Activated CD8-positive, alpha-beta memory T cell treated with anti-CD3 and anti-CD28 coated beads, Interleukin-2, amount 10 ng/mL, durations not matched to agents 7 days and 5 days (primary cell): ENCODE measurements at places on chromosomes 1 and 21. TPM values are rescaled to one million over a fixed set of nuclear protein-coding genes. Genes with fewer than 3 reads are reported as not detected.
A peak's percentile ranks its signal among the peaks of the same experiment; 100 is the strongest.

GRCh38 chr1:15945832-15946448 is 30.0 kb downstream of the ZBTB17 start:
- no peak overlapping the region for H3K27ac ChIP-seq
- peaks cover 23% of the 10 kb centered on the region for H3K36me3 ChIP-seq
- DNase-seq, result no peak
- H3K4me3 ChIP-seq, result no peak overlapping the region
- H3K27me3 ChIP-seq, result no peaks in the 10 kb centered on the region

DNA sequence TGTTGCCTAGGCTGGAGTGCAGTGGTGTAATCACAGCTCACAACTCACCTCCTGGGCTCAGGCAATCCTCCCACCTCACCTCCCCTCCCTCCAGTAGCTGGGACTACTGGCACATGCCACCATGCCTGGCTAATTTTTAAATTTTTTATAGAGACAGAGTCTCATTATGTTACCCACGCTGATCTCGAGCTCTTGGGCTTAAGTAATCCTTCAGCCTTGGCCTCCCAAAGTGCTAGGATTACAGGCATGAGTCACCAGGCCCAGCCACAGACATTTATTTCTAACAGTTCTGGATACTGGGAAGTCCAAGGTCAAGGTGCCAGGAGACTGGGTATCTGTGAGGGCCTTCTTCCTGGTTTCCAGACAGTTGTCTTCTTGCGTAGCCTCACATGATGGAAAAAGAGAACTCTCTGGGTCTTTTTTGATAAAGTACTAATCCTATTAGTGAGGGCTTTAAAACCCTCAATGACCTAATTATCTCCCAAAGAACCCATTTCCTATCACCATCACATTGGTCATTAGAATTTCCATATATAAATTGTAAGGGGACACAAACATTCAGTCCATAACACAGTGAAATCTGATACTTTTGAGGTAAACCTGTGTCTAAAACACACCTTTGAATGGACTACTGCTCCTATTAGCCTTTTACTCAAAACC is 67.9 kb downstream of the PHACTR4 start:
- H3K4me1 ChIP-seq, result peaks cover 17% of the 10 kb centered on the region
- peak overlapping the region; percentile 24 for H3K27ac ChIP-seq

GRCh38 chr21:32412162-32413014 is at the start of gene EVA1C:
Gene EVA1C, plus strand, starts transcription at chr21:32412706. Its CDS starts 148 bp downstream, at chr21:32412854.
- H3K4me1 ChIP-seq, result peaks cover 46% of the 10 kb centered on the region
- peak; percentile 59 for DNase-seq
- peak within 1 kb of the TSS; percentile 90 for H3K4me3 ChIP-seq
- peak within 1 kb of the TSS; percentile 91 for H3K27ac ChIP-seq

DNA sequence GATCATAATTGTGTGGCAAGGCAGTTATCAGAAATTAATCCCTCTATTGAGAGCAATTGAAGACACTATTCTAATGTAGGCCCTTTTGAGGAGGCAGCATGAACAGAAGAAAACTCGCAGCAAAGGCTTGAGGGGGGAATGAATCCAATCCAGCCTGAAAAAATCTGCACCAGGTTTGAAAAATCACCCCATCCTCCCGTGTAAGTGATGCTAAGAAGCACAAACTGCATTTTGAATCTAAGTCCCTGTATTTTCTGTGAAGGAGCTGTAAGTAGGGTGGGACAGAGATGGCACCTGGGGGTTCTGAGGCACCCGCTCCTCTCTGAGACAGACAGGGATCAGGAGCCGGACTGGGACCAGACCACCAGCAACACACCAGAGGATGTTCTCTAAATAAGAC is at the start of gene CRB1:
Gene CRB1, plus strand, starts transcription at position 241 of the 400 bp plus-strand sequence. CDS start 161 bp downstream, outside the sequence.
- H3K27ac ChIP-seq, result no peak within 1 kb of the TSS
- H3K4me1 ChIP-seq, result no peaks in the 10 kb centered on the region
- no peaks in the 10 kb centered on the region for H3K36me3 ChIP-seq
- H3K27me3 ChIP-seq, result peaks cover 2% of the 10 kb centered on the region
- DNase-seq, result no peak
- no peak within 1 kb of the TSS for H3K4me3 ChIP-seq

GRCh38 chr1:24117722-24118409 is 5.9 kb upstream of the MYOM3 start:
- H3K4me3 ChIP-seq, result no peak overlapping the region
- no peak for DNase-seq
- H3K4me1 ChIP-seq, result no peaks in the 10 kb centered on the region
- H3K27ac ChIP-seq, result no peak overlapping the region
- peaks cover 33% of the 10 kb centered on the region for H3K27me3 ChIP-seq
- no peaks in the 10 kb centered on the region for H3K36me3 ChIP-seq

Gene PRKAA2
- total RNA-seq, result not detected
